ENCODE measurements at places on chromosomes 4 and X.
A peak's percentile ranks its signal among the peaks of the same experiment; 100 is the strongest.

DNA sequence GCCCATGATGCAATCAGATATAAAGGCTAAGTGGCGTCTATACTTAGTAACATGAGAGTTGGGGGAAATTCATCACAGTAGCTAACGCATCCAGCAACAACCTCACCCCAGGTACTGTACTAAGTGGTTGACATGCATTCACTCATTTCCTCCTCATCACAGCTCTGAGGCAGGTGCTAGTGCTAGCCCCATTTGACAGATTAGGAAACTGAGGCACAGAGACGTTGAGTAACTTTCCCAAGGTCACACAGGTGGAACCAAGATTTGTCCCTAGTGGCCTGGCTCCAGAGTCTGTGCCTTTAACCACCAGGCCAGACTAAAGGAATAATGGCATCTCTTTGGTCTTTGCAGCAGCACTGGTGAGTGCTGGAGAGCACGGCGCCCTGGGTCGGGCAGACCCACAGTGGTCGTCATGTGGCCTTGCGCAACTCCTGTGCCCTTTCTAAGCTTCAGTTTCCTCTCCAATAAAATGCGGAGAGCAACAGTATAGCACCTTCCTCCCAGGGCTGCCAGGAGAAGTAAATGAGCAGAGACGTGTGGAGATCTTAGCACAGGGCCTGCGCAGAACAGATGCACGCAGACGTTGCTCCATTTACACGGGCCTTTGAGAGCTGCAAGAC, 186.4 kb downstream of the BCOR start:
- no peak for DNase-seq

DNA sequence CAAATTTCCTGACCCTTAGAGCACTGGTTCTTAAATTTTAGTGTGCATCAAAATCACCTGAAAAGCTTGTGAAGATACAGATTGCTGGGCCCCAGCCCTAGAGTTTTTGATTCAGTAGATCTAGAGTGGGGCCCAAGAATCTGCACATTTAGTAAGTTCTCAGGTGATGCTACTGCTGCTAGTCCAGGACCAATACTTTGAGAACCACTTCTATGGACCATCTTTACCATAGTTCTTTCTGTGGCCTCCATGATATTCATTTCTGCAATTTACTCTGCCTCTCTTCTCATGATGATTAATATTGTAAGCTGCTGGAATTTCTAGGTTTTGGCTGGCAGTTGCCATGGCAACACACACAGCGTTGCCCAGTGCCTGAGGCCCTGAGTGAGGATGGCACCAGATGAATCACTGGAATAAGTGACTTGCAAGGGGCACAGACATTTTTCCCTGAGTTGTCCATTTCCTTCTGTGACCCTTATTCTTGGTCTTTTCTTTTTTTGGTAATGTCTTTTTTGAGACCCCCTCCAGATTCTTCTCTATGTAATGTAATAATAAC, 83.6 kb downstream of the PPP1R2C start:
- DNase-seq: no peak

GRCh38 chr4:25779021-25779420, 83.8 kb downstream of the SEL1L3 start:
- DNase-seq: no peak

DNA sequence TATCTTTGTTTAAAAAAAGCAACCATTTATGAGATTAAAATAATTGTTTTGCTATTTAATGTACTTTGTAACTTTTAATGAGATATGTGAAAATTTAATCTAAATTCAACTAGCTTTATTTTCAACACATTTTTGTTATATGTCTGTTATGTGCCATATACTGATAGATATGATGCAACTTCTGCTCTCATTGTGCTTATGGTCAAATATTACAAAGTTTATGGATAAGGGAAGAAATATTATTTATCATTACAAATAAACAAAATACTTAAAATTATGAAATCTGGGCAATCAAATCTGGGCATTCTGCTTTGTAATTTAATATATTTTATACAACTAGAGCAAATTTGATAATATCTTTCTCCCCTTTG, 40.0 kb downstream of the PCDH10 start:
- no peak for DNase-seq

- DNase-seq: peak; percentile 91
These were observed at the start of gene IL13RA1 for GRCh38 chrX:118726887-118727685. Gene IL13RA1, plus strand, starts transcription at chrX:118727606. Its CDS starts 33 bp downstream, at chrX:118727639.

DNA sequence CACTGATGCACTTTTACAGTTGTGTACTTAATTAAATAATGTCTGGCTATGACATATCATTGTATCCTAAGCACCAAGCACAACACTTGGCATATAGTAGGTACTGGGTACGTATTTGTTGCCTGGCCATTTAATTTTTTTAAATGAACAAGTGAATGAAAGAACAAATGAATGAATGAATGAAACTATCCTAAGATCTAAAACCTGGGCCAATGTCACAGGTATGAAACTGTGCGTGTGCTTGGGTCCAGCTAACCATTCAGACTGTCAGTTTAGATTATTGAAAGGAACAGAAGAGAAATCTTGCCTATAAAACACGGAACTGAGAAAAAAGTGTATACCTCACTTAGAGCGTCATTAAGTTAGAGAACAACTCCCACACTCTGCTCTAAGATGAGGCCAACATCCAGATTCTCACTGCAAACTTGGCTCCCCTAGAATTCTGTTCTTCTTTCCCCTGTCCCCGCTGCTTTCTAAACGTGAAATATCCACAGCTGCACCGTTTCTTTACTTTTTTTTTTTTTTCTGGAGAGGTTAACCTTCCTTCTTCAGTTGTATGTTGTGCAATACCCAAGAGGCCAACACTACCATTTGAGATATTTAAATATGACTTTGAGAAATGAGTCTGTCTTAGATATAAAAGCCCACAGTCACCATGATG, 17.3 kb upstream of the SEL1L3 start:
- no peak for DNase-seq

GRCh38 chr4:62288808-62289541, 1088.8 kb downstream of the ADGRL3 start:
- no peak for DNase-seq

GRCh38 chr4:177107288-177107921, 202.3 kb upstream of the NEIL3 start:
- DNase-seq: no peak

GRCh38 chr4:110452546-110452945, 23.4 kb upstream of the ENPEP start:
- DNase-seq: no peak

DNA sequence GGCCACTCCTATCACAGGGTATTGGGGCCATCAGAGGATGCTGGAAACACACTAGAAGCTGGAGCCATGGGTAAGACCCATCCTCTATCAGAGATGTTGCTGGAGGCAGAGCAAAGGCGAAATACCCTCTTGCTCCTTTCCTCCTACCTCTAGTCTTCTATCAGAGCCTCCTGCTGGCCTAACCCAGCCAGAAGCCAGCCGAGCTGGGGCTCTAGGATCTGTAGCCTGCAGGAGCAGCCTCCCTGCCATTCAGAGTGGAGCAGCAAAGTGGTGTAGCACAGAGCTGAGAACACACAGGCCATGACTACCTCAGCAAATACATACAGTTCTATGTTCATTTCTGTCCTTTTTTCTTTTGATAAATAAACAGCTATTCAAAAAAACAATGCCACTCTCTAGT, 35.7 kb downstream of the GATB start:
- DNase-seq: no peak

DNA sequence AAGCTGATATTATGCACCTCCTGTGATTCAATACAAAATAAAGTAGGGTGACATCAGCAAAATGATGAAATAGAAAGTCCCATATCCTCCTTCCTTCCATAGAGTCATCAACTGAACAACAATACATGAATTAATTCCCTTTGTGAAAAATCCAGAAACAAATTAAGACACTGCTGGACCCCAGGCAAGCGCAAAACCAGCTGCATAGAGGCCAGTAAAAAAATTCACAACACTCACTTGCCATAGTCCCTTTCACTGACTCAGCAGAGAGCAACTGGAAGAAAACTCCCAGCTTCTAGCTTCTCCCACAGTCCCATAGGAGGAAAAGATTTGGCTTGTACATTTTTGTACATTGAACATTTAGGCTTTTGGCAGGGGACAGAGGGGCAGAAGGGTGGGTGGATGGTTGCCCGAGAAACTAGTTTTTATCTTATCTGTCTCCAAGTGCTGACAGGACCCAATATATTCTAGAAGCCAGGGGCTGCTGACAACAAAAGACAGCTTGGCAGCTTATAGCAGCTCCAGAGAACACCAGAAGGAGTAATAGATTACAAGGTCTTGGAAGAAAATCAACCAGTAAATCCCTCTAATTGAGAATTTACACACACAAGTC, 124.6 kb downstream of the NDST3 start:
- DNase-seq: no peak

DNA sequence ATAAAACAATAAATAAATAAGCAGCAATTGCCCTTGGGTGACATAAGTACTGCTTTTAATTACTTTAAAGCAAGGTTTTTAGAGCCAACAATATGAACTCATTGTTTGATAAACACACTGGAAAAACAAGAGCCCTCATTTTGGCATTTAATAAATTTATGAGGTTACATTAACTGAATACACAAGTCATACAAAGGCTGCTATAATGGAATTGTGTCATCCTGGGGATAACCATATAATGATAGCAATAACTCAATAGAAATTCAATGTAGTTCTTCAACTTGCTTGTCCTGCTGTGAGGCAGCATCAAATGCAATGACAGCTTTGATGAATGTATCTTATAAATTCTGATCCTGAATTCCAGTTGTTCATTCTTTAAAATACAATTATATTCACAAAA, 1512.5 kb downstream of the STIM2 start:
- no peak for DNase-seq

DNA sequence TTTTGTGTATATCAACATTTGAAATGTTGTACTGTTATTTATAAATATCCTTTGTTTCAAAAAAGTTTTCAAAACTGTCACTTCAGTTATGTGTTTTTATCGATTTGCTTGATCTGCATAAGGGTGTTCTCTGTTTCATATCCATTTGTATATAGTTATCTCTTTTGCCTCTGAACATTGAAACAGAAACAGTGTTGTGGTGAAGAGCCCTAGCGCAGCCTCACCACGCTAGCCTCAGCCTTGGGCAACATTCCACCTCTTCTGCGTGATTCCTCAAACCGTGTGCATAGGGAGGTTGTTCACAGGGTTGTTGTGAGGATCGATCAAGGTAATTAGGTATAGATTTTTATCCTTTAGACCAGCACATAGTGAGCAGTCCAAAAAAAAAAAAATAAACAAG, 287.0 kb upstream of the GALNT7 start:
- no peak for DNase-seq

- DNase-seq: no peak
These were observed 74.8 kb downstream of the HMGB2 start for GRCh38 chr4:173259310-173259709.

GRCh38 chr4:109290918-109291317, 11.5 kb downstream of the COL25A1 start:
- DNase-seq: no peak

DNA sequence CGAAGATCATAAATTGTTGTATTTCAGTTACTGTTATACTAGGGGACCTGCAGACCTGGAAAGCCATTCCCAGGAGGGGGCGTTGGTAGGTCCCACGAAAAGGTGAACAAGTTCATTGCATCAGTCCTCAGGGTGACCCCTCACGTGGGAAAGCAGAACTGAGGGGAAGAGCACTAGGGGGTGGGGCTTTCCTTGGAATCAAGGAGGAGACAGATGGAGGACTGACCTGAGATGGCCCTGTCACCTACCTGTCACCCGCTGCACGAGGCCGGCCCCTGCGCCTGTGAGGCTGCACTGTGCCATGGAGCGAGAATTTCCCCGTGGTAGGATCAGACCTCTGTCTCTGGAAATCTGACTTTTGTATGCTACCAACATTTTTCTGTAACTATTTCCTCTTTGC, 41.8 kb upstream of the CLDN24 start:
- no peak for DNase-seq

DNA sequence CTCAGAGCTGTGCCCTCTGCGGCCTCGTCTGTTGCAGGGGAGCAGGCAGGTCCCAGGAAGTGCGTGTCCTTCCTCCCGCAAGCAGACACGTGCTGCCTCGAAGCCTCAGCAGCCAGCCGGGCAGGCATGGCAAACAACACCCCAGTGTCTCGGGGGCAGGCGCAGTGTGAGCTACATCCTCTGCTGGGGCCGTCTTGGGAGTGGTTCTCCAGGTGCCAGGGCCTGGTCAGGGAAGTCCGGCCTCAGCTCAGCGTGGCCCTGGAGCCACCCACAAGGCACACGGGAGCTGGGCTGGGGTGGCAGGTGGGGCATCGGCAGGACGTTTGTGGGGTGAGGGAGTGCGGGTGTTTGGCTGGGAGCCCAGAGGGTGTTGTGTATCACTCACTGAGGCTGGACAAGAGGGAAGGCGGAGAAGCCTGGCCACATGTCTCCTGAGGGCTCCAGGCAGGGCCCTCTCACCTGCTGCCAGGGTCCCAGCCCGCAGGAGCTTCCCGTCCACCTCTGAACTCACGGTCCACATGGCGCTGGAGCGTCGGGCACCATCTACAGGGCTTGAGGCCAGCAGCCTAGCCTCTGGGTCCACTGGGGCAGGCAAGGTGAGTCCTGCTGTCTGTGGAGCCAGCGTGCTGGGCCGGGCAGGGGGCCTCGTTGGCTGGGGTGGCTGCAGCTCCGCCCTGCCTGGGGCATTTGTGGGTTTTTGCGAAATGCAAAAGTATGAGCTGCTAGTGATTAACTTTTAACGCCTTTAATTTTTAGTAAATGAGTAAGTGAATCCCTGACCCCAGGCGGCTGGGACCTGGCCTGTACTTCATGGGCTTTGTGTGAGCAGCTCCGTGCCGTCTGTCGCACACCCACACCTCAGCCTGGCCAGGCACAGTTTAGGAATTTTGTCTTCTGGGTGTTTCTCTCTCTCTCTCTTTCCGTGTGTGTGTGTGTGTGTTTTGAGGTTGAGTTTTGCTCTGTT, 17.3 kb upstream of the UVSSA start:
- DNase-seq: peak; percentile 40

DNA sequence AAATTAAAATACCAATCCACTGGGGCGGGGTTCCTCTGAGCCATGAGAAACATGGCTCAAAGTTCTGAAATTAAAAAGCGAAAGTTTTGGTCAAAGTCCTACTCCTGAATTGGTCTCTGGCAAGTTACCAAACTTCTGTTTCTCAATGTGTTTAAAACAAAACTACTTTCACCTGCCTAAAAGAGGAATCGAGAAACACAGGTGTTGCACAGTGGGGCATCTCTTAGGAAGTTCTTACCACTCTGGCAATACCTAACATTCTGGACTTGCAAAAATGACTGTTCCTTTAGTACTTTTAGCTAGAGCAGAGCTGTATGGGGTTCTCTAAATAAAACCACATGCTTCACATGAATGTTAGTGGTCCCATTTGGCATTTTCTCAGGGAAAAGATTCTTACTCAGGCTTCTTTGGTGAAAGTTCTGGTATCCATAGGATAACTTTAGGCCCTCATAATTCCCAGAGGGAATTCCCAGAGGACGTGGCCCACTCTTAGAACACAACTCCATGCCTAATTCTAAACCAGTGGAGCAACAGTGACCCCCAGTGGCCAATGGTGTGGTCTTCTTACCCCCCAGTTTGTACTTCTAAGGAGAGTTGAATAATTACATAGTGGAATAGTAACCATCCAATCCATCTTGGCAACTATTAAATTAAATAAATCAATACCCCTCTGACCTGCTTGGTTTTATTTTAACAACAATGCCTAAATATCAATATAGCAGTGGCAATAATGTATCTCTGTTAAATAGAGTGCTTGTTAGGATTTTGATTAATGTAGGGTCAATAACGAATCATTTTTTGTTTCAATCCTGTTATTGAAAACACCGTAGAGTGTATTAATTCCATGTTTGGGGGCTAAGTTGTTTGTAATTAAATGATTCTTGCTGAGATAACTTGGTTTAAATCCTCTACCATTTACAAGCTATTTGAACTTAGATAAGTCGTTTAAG, 21.9 kb downstream of the BMP3 start:
- peak; percentile 63 for DNase-seq

All from right cardiac atrium (tissue), 5 donors.